LHCN-M2 (cell line): ENCODE measurements at places on chromosomes 7 and 10.

GRCh38 chr7:35613150-35613549 lies 81.8 kb downstream of the HERPUD2 start:
- no peak for DNase-seq

DNA sequence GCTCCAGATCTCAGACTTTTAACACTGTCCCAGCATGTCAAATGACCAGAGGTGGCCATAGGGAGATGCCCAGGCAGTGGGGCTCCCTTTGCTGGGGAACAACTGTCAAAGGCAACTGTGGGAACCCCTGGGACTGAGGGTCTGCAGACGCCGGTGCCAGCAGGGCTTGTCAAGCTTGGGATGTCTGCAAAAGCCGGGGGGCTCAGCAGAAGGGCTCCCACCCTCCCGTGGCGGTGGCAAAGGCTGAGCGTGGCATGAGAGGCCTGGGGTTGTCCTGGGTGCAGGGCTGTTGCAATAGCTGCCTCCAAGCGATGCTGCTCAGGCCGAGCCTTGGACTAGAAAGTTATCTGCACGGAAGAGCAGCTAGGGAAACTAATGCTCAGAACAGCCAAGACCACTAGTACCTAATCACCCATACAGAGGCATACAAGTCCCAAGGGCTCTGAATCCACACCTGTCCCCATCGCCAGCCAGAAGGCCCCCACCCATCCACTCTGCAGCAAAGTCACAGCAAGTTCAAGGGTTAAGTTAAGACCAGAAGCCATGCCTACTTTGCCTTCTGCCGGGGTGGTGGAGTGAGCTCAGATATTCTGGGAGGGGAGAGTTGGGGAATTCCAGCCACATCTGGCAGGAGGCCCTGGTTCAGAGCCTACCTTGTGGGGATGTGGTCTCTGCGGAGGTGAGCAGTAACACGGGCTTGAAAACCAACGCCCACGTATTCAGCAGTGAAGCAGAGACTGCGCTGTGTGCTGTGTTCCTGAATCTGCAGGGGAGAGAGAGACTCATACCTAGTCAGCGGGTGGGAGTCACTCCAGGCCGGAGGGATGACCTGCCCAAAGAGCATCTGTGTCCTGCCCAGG lies 4.6 kb downstream of the SH2B2 start:
- DNase-seq, result no peak

- peak; percentile 96 for DNase-seq
These were observed at the start of gene LRRC27 for GRCh38 chr10:132331601-132332432. TSS of gene LRRC27 (plus strand) at chr10:132332193. CDS start at chr10:132333525, 1,332 bp downstream.

- peak; percentile 39 for DNase-seq
These were observed at the start of gene JAZF1 for GRCh38 chr7:28180364-28181147. TSS of gene JAZF1 (minus strand) at chr7:28180795.

- no peak for DNase-seq
These were observed 120.5 kb downstream of the CNNM2 start for GRCh38 chr10:103038570-103038969.

DNA sequence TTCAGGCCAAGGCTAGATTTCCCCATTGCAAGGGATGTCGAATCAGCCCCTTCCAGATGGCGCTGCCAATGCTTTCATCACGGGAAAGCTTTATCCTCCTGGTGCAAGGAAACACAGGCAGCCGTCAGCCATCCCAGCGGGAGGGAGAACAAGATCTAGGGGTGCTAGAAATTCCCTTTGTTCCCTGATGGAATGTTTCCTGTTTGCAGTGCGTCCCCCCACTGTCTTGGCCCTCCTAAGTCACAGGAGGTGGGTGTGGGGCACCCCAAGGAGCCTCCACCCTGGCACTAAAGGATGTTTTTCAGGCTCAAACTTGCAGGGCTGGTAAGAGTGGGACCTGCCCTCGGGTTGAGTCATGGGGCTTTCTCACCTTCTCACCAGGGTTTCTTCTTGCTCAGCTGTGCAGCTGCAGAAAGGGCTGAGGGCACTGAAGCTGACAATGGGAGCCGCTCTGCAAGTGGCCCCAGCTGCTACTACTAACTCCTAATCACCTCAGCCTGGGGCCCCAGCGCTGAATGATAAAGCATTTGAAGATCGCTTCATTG lies 103.6 kb downstream of the PRPF18 start:
- DNase-seq, result no peak

DNA sequence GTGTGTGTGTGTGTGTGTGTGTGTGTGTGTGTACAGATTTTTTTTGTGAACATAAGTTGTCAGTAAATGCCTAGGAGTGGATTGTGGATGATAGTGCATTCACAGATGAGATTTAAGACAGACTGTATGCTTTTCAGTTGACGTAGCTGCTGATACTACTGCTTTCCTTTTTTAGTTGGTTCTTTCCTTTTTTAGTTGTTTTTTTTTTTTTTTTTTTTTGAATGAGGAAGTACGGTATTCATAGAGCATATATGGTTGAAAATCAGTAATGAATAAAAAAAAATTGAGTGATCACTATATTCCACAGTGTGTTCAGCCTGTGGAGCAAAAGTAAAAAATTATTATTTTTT lies 80.5 kb downstream of the RBM33 start:
- no peak for DNase-seq

DNA sequence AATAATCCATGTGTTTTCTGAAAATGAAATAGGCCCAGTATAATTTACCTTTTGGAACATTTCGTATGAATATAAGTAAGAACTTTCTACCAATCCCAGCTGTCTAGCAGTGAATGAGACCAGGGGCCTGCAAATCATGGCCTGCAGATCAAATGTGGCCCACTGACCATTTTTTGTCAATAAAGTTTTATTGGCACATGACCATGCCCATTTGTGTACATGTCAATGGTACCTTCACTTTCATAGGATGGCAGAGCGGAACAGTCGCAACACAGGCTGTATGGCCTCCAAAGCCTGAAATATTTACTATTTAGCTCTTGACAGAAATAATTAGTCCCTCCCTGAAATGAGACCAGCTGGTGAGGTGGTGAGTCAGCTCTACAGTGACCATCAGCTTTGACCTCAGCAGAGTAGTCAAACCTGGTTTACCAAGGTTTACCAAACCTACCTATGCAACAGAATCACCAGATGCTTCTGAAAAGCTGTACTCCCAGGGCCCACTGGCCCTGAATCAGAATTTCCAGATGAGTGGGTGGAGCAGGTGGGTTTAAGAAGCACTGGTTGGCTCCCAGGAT lies 13.8 kb upstream of the C10orf90 start:
- DNase-seq, result peak; percentile 70

DNA sequence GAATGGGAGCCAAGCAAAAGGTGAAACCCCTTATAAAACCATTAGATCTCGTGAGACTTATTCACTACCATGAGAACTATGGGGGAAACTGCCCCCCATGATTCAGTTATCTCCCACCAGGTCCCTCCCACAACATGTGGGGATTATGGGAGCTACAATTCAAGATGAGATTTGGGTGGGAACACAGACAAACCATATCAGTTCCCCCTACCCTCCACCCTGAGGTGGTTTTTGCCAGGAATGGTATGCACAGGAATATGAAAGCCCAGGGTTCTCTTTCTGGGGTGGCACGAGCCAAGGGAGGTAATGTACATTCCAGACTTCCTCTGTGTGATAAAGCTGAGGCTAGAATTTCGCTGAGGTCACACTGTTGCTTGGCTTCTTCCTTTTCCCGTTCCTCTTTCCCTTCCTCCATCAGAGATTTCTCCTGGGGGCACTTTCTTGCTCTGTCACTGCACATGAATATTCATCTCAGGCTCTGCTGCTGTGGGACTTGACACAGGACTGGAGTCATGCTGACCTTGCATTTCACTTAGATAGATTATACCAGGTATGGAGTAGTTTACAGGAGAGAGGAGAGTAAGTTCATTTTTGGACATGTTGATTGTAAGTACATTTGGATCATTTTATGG lies 347.0 kb upstream of the MTPN start:
- no peak for DNase-seq

DNA sequence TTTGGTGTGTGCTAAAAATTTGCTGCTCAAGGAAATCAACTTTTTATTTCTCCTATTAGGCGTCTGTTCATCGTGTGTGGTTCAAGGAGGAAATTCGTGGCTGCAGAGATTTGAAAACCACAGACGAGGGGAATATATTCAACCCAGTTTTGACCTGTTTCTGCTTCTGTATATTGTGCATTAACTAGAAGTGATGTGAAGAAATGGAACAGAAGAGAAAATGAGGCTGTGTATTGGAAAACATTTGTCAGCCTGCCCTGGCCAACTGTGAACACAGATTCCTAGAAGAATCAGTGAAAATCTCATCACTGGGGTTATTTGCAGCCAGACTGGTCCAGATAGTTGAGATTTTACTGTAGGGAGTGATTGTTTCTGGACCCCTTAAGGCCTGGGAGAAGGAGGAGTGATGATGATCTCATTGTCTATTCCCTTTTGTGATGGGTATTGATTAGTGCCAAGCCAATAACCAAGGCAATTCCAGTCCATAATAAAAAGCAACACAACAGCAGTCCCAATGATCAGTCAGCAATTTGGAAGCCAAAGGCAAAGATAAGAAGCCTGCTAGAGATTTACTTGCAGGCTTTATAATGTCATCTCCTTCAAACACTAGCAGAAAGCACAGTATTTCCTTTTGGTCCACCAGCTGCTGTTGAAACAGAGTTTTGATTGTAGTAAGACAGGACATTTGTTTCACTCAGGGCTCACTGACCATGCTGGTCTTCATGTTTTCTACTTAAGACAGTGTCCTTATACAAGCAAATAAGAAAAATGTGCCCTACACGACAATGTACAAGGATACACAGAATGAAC lies 339.4 kb downstream of the PRPF18 start:
- no peak for DNase-seq

DNA sequence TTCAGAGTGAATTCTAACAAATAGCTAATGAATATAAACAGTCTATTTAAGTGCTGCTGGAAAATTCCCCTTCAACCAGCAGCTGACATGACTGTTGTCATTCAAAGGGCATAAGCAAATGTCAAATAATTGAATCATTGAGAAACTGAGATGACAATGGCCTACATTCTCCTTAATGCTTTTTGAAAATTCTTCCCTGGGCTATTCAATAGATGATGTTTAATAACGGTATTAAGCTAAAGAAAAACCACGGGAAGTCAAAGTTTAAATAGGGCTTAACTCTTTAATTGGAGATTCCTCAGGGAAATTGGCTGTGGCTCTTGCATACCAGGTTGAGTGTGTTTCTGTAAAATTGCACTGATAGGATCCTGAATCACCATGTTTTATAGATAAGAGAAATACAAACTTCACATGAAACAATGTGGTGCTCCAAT lies 77.0 kb downstream of the ARL4A start:
- DNase-seq, result no peak

- no peak for DNase-seq
These were observed 73.7 kb downstream of the NKX6-2 start for GRCh38 chr10:132712291-132712690.

DNA sequence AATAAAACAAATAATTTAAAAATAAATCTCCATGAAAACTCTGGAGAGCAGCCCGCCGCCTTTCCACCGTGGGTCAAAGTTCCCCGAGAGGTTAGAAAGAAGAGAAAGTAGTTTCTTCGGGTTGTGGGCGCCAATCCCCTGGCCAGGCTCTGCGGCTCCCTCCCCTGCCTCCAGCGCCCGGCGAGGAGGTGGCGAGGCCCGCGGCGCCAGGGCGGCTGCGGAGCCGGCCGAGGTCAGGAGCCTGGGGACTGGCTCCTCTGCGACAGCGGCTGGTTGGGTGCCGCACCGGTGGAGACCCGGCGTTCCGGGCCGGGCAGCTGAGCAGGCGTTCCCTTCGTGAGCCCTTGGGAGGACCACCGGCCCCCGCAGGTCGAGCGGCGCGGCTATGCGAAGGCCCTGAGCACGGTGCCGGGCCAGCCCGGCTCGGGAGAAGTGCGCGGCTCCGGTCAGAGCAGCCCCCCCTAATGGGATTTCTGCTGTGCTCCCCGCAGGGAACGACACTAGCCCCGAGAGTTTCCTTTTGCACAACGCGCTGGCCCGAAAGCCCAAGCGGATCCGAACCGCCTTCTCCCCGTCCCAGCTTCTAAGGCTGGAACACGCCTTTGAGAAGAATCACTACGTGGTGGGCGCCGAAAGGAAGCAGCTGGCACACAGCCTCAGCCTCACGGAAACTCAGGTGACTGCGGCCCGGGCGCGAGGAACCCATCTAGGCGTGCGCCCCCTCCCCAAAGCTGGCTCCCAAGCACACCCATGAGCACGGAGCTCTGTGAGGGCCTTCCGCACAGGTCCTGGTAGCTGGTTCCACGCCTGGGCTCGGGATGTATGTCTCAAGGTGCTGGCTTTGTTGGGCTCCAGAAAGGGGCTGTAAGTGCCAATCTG lies 2.8 kb downstream of the EMX2 start:
- no peak for DNase-seq

DNA sequence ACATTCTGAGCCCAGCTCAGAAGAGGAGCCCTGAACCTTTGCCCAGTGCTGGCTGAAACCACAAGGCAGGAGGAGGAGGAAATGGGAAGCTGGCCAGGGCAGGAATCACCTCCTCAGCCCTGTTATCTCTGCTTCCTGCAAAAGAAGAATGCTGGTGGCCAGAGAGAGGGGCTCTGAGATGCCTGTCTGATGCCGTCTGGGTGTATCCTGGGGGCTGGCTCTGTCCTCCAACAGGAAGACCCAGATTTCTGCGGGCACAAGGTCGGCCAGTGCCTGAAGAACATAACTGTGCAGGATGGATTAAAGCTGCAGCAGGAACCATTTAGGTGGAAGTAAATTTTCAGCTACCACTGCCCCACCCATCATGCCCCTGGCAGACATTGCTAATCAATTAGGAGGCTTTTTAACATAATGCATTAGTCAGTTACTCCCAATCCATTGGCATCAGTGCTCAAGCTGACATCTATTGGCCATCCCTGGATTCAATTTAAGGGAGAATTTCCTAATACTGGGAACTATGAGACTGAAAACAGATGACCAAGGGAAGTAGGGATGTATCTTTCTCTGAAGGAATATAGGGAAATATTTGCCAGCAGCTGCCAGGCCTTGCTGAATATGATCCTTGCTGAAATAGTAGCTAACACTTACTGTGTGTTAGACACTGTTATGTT lies 67.7 kb downstream of the COL13A1 start:
- peak; percentile 49 for DNase-seq

GRCh38 chr10:127695431-127695830 lies 41.6 kb upstream of the FOXI2 start:
- no peak for DNase-seq

- DNase-seq, result no peak
These were observed 776.1 kb downstream of the MAGI2 start for GRCh38 chr7:78677391-78677790.

DNA sequence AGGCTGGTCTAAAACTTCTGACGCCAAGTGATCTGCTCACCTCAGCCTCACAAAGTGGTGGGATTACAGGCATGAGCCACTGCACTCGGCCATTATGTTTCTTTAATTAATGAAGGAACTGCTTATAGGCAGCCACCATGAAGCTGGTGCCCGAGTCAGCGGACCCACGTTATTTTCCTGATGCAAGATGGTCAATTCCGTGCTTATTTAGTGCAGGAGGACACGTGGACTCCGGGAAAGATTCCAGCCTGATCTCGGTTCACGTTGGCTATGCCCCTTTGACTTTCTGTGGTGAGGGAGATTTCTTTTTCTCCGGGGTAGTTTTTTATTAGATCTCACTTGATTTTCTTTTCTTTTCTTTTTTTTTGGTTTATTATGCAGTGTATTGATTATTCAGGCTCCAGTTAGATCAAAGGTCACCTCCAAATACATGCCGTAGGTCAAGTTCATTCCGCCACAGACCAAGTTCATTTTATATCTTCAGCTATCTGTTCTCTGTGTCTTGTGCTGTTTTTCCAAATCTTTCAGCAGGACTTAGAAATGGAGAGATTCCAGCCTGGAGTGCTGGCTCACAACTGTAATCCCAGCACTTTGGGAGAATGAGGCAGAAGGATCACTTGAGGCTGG lies 8.3 kb downstream of the CAMK1D start:
- no peak for DNase-seq
